ENCODE measurements at places on chromosomes 6 and 20.
A peak's percentile ranks its signal among the peaks of the same experiment; 100 is the strongest.

- no peak for DNase-seq
Observed at GRCh38 chr6:39061588-39061987, 13.0 kb downstream of the GLP1R start.

DNA sequence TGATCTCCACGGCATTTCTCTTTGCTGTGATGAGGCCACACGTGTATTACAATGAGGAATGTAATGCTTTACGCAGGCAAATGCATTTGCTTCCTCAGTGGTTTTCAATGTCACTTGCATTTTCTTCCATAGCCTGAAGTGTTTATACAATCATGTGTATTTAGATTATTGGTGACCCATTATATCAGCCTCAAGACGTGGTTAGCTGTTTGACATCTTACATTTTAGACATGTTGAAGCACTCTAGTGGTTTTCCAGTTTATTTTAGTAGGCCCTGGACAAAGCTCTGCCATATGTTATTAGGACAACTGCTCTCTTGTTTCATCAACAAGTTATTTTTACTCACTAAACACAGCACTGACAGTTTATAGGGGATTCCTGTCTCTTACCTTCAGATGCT lies 200.4 kb downstream of the UTRN start:
- no peak for DNase-seq

DNA sequence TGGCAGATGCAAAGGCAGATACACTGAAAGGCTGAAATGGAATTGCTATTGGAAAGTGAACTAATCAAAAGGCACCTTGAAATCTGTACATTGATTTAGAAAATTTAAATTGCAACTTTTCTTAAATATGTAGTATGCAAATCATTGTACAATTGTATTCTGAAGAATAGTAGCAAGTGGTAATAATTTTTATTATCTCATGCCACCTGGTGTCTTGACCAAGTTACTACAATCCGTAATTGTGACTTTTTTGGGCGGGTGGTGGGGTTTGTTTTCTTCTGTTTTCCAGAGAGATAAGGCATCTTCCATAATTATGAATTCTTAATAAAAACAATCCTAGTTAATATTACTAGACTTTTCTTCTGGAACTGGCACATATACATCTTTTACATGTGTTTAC lies 12.5 kb upstream of the BCKDHB start:
- no peak for DNase-seq

DNA sequence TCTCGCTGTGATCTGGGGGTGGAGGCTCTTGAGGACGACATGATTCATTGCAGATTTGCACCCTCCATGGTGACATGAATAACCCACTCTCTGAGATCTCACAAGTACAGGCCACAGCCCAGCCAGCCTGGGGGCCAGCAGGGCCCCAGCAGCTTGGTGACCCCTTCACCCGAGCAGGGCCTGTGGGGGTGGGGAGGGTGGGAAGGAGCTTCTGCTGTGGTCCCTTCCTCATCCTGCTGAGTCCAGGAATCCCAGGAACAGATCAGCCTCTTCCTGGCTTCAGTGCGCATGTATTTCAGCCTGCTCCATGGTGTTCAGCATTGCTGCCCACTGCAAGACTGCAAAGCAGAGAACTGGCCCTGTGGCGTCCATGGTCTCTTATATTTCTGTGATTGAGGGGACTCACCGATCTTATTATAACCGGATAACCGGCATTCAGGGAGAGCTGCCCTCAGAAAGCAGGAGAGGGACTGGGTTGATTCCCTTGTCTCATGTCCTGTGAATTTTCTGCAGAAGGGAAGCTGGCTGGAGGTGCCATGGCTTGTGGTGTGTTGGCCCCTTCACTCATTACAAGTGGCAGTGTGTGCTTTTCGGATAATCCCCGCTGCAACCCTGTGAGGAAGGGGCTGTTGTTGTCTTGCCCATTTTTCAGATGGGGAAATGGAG lies 118.8 kb upstream of the FRMD1 start:
- DNase-seq: no peak

DNA sequence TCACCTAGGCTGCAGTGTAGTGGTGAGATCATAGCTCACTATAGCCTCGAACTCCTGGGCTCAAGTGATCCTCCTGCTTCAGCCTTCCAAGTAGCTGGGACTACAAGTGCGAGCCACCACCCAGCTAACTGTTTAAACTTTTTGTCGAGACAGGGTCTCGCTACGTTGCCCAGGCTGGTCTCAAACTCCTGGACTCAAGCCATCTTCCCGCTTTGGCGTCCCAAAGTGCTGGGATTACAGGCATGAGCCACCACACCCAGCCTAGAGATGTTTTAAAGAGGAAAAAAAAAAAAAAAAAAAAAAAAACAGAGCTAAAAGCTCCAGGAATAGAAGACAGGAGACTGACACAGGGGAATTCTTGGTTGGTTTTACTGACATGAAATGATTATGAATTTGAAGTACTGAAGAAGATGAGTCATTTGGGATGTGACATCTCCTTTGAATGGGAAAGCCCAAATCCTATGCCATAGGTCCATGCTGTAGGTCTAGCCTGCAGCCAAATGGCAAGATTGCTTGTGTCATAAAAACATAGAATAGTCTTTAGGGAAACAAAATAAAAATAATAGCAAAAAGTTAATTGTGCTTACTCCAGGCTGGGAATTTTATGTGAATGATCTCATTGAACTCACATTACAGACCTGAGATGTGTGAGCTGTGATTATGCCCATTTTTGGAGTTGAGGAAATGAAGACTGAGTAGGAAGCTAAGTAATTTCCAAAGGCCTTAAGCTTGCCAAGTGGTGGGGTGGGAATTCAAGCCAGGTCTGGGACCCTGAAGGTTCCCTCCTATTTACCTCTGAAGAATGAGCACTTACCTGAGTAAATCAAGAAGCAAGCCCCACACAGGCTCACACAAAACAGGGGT lies 24.3 kb upstream of the NHSL1 start:
- no peak for DNase-seq

DNA sequence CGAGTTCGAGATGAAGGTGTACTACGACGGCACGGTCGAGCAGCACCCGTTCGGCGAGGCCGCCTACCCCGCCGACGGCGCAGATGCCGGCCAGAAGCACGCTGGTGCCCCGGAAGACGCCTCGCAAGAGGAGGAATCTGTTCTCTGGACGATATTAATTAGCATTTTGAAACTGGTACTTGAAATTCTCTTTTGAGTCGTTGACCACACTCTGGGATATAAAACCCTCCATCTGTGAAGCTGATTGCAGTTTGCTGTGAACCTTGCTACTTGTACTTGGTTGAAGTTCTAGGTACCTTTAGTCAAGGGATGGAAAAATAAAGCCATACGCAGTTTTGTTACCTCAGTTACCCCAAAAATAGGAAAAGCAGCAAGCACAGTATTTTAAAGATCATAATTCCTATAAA lies 917 bp downstream of the C6orf120 start:
- DNase-seq: no peak

- no peak for DNase-seq
Observed at GRCh38 chr6:43007126-43007525, 6.6 kb downstream of the MEA1 start.

DNA sequence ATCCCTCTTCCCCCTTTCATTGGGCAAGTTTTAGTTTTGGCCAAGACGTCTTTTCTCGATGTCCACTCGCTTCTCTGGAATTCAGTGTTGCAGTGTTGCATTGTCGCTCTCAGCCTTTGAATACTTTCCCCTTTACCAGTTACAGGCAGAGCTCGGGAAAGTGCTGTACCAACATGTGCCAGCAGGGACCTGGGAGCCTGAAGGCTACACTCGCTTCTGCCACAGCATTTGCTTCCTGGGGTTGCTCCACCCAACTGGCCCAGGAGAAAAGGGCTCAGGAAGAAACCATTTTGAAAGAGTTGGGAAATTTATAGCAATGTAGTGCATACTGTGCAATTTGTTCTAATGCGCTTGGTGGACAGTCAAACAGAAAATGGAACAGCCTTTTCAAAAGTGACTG lies 78.6 kb downstream of the LINC00237 start:
- no peak for DNase-seq

GRCh38 chr6:45044510-45045252 lies 283.4 kb upstream of the RUNX2 start:
- DNase-seq: no peak

GRCh38 chr6:83711958-83712357 lies 3.1 kb upstream of the SNAP91 start:
- DNase-seq: no peak

- DNase-seq: peak; percentile 33
Observed at GRCh38 chr6:169959136-169960002, 207.9 kb downstream of the ERMARD start.

GRCh38 chr20:36998652-36999051 lies 47.1 kb upstream of the SAMHD1 start:
- DNase-seq: no peak

- peak; percentile 67 for DNase-seq
Observed at GRCh38 chr6:28161410-28162079, 19.9 kb downstream of the ZKSCAN8 start.
